ENCODE measurements at places on chromosomes 5 and 9.

DNA sequence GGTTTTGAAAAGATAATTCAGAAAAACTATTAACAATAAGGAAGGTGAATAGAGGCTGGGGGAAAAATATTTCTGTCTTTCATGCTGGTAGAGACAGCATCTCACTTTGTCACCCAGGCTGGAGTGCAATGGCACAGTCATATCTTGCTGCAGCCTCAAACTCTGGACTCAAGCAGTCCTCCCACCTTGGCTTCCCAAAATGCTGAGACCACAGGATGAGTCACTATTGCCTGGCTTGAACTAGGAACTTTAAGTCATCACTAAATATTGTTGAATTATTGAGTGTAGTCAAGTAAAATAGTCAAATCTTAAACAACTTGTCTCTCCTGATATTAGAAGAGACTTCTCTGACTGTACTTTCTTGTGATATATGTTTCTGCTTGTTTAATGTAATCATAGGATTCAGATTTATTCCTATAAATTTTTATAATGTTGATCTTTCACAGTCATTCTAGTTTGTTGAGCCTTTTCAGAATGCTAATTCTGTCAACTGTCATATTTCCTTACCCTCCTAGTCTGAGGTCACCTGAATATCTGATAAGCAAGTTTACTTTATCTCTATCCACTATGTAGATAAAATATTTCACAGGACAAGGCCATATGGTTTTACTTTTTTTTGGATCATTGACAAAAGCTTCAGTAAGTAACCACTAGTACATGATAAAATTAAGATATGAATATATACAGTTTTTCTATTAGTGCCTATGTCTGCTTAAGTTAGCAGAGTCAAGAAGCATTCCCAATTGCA is 1696.5 kb downstream of the MAT2B start:
- DNase-seq, result no peak

- no peak for DNase-seq
These were observed 105.5 kb downstream of the PLPP1 start for GRCh38 chr5:55429221-55429612.

DNA sequence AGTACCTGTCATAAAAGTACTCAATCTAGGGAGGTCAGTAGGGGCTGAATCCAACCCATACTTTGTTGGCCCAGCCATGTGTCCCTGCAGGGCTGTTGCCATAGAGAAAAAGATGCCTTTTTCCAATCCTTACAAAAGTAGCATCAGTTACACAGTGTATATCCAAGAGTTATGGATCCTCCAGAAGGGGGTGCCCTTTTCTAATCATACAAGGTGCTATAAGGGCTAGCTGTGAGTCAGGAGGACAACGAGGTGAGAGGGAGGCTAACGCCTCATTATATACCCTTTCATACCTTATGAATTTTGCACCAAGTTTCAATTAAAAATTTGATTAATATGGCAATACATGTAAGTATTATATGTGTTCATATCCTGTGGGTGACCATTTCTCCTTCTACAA is 4.8 kb downstream of the KIAA0825 start:
- DNase-seq, result no peak

DNA sequence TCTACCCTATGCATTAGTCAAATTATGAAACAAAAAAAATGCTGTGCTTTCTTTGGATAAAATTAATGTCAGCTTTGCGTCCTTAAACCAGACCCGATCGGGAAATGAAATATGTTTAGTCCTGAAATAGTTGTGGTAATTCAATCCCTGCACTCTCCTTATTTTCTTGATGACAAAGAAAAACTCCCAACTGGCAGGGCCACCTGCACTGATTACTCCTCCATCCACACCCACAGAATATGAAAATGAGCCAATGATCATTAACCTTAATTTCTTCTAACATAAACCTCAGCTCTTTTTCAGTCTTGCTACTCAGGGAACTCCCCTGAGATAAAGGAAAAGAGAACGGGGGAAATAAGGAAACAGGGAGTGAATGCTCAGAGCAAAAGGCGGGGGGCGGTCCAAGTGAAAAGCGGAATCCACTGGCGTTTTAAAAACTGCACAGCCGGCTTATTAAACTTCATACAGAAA is 245.3 kb downstream of the BNC2 start:
- no peak for DNase-seq

- DNase-seq, result no peak
These were observed 19.8 kb downstream of the IFT74 start for GRCh38 chr9:26975728-26976707.

- DNase-seq, result no peak
These were observed 70.5 kb upstream of the TNFAIP8 start for GRCh38 chr5:119285070-119285916.

GRCh38 chr9:109872901-109873300 is 92.9 kb downstream of the PALM2AKAP2 start:
- DNase-seq, result no peak

GRCh38 chr5:56414066-56414465 is 180.9 kb upstream of the ANKRD55 start:
- DNase-seq, result no peak

GRCh38 chr9:9631284-9631683 is 981.5 kb downstream of the PTPRD start:
- no peak for DNase-seq

DNA sequence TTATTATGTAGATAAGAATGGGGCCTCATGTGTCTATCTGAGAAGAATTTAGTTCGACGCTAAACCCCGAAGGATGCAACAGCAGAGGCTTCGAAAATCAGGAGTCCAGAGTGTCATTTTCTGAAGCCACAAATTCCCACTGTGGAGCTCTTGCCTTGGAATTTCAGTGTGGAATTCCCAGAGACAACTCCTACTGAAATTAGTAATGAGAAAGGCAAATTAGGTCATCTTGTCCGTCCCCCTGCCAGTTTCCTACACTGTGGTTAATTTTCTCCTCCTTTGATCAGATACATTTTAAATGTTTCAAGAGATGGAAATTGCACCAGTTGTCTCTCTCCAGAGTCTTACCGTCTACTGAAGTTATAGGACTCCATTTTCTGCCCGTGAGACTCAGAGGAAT is 633.6 kb downstream of the BNC2 start:
- no peak for DNase-seq

DNA sequence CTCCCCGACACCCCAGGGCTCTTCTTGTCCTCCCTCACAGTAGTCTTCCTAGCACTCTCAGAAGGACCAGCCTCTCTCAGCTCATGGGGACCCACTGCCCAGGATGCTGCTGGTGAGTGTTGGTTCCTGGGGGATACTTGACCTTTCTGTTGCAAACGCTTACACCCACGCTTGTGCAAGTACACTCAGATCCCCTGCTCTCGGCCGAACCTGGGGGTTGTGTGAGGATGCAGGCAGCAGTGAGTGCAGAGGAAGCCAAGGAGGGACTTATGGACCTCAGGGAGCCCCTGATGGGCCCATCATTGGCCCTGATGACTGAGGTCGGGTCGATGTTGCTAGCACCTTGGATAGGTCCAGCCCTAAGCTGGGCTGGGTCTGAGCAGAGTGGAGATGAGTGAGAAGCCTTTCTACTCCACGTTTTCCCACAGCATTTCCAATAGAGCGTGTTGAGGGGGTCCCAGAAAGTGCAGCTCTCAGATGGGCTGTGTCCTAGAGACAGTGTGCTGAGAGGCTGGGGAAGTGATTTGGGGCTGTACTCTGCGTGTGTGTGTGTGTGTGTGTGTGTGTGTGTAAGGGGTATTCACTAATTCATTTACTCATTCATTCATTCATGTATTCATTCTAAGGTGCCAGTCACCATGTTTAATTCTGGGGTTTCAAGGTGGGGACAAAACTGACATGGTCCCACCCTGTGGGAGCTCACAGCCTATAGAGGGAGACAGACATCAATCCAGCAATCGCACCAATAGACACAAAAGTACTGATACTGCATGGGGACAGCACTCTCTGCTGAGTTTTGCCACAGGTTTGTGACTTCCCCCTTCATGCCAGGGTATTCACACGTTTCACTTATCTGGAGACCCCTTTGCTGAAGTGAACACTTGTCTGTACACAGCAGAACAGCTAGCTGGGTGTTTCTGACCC is 25.2 kb upstream of the PITX1 start:
- DNase-seq, result no peak

- no peak for DNase-seq
These were observed 200.4 kb upstream of the SLC24A2 start for GRCh38 chr9:19989213-19989612.

DNA sequence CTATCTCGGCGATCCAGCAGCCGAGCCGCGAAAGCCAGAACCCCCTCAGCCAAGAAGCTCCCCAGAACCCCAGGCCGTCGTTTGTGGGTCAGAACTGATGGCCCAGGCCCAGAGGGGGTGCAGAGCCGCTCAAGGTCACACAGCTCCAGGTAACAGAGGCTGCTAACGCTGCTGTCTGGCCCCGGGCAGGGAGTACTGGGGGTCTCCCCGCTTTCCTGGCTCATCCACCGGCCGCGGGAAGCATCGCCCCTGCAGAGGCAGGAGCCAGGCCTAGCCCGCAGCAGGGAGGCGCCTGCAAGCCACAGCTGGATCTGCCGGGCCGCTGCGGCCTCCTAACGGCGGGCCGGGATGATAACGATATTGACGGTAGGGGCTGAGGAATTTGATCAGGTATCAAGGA is 39.4 kb upstream of the CTSV start:
- DNase-seq, result no peak
